ENCODE measurements at places on chromosomes 5 and 9.

DNA sequence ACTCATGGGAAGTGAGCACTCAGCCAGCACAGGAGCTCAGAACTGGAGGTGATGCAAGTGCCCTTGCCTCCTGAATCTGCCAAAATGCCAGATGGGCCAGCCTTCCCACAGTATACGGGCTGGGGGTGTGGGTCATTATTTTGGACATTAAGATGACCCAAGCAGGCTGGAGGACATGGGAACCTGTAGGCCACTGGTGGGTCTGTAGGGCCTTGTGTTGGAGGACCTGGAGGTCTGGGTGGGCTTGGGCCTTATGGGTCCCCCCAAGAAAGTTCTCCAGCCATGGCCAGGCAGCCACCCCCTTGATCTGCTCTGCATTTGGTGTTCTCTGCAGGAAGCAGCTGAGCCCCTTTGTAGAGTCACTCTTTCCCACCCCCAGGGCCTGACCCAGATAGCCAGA, 71.0 kb upstream of the ANGPTL2 start:
- no peak for DNase-seq

DNA sequence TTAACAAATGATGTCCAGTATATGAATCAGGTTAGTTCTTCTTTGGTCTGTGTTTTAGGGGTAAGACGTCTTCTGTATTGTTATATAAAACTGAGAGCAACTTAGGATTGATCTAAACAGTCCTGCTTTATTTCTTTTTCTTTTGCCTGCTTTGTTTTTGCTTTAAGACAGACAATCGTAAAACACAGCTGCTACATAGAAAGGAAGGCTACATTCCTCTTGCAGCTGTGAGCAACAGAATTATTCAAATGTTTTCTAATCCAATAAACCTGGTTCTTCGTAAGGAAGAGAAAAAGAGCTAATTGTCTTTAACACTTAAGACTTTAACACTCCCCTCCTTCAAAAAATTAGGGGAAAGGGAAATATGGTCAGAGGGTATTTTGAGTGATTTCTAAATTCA, 14.6 kb downstream of the FGF1 start:
- no peak for DNase-seq

GRCh38 chr5:79517601-79518000, 3.7 kb upstream of the HOMER1 start:
- no peak for DNase-seq

- no peak for DNase-seq
These were observed 182.7 kb downstream of the KCNN2 start for GRCh38 chr5:114544561-114544960.

DNA sequence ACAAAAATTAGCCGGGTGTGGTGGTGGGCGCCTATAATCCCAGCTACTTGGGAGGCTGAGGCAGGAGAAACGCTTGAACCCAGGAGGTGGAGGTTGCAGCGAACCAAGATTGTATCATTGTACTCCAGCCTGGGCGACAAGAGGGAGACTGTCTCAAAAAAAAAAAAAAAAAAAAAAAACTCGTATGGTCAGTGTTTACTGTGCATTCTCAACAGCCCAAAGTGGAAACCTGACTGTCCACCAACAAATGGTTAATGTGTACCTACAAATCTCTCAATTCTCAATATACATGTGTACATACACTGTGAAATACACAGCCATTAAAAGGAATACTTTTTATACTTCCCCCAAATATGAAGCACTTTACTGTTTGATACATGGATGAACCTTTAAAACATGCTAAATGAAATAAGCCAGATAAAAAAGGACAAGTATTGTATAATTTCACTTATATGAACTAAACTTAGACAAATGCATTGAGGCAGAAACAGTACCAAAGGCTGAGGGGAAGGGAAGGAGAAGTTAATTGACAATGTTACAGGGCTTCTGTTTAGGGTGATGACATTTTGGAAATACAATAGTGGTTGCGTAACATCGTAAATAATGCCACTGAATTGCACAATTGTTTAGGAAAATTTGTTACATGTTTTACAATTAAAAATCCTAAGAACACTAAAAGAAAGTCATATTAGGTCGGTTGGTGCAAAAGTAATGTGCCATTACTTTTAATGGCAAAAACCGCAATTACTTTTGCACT, 16.5 kb downstream of the DNAJA1 start:
- DNase-seq: no peak

DNA sequence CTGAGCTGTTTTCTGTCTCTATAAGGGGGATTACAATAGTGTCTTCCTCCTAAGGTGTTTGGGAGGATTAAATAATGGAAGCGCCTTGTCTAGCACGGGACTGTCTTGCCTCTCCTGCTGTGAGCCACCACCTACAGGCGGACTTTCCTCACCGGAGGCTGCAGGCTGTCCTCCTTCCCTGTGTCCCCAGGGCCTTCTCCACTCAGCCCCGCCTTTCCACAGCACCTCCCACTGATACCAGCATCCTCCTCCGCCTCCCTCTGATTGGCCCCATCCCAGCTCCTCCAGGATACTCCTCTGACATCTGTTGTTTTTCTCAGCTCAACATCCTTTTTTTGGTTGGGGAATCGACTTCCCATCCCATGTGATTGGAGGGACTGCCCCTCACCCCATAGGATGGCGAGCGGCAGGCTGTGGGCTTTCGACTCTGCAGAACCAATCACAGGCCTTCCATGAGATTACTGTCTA, 851 bp upstream of the ZDHHC12 start:
- peak; percentile 22 for DNase-seq

GRCh38 chr9:31996331-31996730, 388.1 kb upstream of the ACO1 start:
- no peak for DNase-seq

DNA sequence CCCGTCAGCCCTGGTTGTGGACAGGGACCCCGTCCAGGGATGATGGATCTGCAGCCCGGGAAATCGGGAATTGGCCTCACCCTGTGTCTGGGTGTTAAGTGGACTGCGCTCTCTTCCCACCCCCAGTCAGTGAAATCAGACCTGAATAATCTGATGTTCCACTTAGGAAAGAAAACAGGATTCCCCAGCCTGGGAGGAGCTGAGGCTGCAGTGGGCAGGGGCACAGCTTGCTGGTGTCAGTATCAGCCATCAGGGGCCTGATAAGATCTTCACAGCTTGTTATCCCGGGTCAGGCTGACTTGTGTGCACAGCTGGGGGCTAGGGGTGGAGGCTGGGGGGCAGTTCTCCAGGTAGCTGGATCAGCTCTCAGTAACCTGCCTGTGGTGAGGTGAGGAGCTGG, 29.1 kb downstream of the LMX1B start:
- no peak for DNase-seq

DNA sequence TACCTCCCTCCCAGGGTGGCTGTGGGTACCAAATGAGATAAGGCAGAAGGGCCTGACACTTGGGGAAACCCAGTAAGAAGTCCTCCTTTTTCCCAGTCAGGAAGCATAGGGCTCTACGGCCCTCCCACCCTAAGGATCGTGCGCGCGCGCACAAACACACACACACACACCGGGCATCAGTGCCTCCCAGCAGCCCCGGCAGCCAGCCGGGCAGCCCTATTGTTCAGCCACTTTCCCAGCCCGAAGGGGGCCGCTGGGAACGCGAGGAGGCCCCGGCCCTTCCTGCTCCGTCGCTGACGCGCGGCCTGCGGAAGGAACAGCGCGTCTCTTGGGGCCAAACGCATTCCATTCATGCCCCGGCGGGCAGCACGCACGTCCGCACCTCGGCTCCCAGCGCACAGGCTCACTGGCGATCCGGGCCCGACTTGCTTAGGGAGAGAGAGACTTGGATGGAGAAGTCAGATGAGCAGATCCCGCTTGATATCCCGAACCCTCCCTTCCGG, 22.6 kb downstream of the DUSP1 start:
- no peak for DNase-seq

- no peak for DNase-seq
These were observed 719.5 kb downstream of the TLR4 start for GRCh38 chr9:118423721-118424120.

DNA sequence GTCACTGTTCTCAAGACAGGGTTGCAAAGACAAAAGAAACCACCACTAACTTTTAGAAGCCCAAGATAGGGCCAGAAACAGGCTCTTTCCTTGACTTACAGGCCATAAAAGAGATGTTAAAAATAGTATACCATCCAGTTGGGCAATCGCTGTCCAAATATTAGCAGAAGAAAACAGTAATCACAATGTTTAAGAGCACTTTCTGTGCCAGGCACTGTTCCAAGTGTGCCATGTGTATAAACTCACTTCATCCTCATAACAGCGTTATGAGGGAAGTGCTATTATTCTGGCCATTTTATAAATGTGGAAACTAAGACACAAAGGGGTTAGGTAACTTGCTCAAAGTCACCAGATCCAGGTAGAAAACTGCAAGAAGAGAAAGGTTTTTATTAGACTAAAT, 111.7 kb downstream of the KCNN2 start:
- DNase-seq: no peak

GRCh38 chr9:33506626-33507370, 17.3 kb upstream of the ANKRD18B start:
- no peak for DNase-seq

GRCh38 chr9:131658377-131659129, 81.3 kb downstream of the RAPGEF1 start:
- DNase-seq: no peak

- DNase-seq: no peak
These were observed 5.2 kb downstream of the CFAP77 start for GRCh38 chr9:132415181-132415580.

GRCh38 chr5:36301858-36302603, at the start of gene RANBP3L:
RANBP3L (minus strand) TSS chr5:36301902; CDS start chr5:36301416, 486 bp downstream.
- DNase-seq: no peak

DNA sequence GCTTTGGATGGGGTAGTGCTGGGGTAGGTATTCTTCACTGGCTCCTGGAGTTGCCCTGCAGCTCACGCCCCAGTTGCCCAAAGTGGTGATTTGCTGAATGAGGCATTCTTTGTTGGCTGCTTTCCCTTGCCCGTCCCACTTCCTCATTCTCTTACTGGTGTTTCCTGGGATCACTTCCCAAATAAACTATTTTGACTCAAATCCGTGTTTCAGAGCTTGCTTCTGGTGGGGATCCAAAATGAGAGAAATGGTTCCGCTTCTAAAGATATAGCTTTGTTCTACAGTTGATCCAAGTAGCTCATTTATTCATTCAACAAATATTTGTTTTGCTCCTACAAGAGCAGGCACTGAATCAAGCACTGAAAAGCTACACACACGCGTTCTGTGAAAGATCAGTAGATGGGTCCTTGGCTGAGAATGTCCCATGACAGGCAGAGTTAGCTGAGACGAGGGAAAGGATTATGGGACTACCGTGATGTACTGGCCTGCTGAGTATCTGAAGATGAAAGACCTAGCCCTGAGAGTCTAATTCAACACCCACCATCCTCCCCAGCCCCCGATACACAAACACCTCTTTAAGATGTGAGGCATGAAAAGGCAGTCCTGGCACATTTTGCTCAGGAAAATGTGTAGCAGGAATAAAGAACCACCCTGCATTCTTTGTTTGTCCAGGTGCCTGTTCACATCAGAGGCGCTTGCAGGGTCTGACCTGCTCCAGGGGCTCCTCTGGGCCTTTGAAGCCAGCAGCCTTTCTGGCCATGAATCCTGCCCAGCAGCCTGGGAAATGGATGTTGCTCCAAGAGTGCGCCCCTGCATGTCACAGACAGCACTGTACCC, 143.1 kb upstream of the RANBP3L start:
- no peak for DNase-seq

DNA sequence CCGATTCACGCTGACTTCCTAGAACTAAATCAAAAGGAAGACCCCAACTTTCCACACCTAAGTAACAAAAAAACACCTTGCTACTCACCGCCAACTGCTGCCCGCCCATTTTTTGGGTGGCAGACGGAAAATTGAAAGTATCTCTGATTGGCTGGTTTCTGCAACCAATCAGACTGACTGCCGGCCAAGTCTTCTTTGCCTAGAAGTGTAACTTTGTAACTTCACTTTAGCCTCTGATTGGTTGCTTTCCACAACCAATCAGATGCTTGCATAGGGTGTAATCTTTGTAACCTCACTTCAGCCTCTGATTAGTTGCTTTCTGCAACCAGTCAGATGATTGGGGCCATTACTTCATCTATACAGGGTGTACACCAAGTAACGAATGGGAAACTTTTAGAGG, 42.6 kb upstream of the ANKH start:
- DNase-seq: no peak

DNA sequence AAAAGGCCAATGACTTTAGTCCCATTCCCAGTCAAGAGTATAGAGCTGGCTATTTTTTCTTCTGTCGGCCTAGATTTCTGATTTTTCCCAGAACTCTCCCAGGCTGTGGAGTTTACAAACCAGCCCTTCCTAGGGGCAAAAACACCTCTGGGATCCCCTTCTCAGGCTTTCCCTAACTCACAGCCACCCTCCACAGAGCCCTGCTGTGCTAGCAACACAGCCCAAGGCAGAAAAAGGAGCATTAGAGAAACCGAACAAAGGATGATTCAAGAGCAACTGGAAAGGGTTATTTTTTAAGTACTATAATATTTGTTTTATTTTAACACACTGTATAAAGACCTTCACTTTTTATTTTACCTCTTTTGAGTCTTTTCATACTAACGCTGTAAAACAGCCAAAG, 234.8 kb downstream of the GLIS3 start:
- no peak for DNase-seq

- no peak for DNase-seq
These were observed 548.9 kb downstream of the IRX1 start for GRCh38 chr5:4144411-4145007.

DNA sequence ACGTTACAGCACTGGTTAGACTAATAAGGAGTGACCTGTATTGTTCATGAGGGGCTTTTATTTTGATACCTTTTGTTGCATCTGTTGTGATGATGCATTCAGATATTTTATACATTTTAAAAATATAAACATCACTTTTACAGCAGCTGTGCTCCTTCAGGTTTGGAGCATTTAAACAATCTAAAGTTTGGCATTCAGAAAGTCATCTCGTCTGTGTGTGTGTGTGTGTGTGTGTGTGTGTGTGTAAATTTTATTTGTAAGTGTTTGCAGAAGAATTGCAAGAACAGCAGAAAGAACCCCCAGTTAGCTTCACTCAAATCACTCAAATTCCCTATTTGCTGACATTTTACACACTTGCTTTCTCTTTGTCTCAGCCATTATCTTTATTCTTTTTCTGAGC, 87.4 kb downstream of the ERCC6L2 start:
- DNase-seq: no peak

- no peak for DNase-seq
These were observed 41.8 kb downstream of the UGCG start for GRCh38 chr9:111938427-111938800.

- DNase-seq: no peak
These were observed 12.2 kb upstream of the CARD19 start for GRCh38 chr9:93083592-93084470.

DNA sequence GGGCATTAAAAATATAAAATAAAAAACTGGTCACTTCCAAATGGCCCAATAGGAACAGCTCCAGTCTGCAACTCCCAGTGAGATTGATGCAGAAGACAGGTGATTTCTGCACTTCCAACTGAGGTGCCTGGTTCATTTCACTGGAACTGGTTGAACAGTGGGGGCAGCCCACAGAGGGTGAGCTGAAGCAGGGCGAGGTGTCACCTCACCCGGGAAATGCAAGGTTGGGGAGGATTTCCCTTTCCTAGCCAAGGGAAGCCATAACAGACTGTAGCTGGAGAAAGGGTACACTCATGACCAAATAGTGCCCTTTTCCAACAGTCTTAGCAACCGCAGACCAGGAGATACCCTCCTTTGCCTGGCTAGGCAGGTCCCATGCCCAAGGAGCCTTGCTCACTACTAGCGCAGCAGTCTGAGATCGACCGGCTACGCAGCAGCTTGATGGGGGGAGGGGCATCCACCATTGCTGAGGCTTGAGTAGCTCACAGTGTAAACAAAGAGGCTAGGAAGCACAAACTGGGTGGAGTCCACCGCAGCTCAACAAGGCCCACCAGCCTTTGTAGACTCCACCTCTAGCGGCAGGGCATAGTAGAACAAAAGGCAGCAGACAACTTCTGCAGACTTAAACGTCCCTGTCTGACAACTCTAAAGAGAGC, 12.7 kb downstream of the RLN1 start:
- DNase-seq: peak; percentile 58

GRCh38 chr9:71479621-71480020, 288.7 kb downstream of the CEMIP2 start:
- no peak for DNase-seq
